ENCODE measurements at places on chromosomes 2 and 18.

DNA sequence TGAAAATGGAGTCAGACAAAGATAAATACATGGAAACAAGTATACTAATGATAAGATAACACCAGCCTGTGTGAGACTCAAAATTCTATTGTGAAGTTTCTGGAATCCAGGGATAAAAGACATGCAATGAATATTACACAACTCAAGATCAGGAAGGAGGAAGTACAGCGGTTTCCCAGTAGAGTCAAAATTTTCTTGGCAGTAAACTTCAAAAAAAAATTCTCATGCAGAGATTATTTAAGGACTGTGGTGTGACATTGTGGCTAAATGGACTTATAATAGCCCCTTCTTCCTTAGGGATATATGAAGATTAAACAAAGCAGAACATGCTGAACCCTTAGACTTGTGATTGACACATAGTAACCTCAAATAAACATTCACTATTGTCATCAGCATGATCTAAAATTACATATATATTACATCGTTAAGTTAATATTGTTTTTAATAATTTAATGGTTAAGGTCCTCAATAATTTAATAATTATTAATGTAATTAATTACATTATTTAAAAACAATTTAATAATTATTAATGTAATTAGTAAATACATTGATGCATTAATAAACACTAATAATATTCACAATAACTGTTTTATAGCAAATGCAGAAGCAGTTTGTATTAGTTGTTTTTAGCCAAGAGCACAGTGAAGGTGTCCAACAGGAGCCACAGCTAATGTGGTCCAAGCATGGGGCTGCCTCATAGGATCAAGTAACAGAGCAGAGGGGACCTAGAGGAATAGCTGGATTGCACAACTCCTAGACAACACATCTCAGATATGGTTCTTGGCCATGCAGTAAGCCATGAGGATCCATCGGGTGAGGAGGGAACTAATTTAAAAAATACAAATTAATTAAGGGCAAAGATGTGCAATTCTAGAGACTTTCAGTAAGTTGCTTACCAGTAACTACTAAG is 77.3 kb downstream of the POLE4 start:
- no peak for DNase-seq

DNA sequence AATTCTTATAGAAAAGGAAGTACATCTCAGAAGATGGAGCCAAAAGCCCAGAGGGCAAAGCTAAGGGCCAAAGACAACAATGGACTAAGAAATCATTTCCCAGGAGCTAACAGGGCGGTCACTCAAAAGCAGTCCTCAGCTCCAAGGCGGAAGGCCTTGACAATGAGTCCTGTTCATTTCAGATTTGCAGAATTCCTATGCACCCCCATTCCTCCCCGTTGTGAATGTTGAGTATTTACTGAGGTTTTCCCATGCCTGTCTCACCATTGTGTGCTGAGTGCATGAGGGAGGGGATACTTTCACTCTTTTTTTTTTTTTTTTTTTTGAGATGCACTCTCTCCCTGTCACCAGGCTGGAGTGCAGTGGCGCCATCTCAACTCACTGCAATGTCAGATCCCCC is 18.8 kb upstream of the DTNB start:
- no peak for DNase-seq

GRCh38 chr18:8730080-8730827 is 24.9 kb downstream of the MTCL1 start:
- no peak for DNase-seq

DNA sequence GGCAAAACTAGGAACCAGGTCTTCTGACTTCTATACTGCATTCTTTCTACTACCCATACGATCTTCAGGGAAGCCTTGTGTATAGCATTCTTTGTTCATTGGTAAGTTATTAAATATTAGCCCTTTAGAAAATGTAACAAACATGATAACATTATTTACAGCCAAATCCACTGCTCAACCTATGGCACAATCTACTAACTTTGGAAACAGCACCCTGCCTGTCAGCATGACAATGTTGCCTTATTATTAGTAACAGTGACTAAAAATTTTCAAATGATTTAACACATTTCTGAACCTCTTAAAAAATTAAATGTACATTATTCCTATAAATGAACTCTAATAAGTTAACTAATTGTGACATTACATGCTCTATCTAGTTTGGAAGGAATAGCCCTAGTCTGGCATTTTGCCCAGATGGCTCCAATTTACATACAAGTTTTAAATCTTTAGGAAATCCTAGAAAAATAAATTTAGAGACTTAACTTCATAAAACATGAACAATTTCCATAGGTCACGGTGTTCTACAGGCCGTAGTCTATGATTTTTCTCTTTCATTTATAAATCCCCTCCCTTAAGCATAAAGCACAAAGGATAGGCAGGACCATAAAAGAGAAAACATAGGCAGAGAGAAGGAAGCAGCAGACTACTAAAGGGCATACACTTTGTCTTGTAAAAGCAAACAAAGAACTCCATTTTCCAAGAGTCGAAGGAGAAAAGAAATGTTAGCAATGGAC is 33.7 kb downstream of the YES1 start:
- DNase-seq, result no peak

- DNase-seq, result no peak
Observed at GRCh38 chr18:27363872-27364271, 178.8 kb upstream of the CHST9 start.

GRCh38 chr2:63842149-63843061 is 709 bp downstream of the UGP2 start:
- DNase-seq, result no peak

GRCh38 chr2:30293303-30293921 is 62.1 kb downstream of the LBH start:
- no peak for DNase-seq

GRCh38 chr18:63511285-63511684 is 30.9 kb upstream of the SERPINB12 start:
- DNase-seq, result no peak

DNA sequence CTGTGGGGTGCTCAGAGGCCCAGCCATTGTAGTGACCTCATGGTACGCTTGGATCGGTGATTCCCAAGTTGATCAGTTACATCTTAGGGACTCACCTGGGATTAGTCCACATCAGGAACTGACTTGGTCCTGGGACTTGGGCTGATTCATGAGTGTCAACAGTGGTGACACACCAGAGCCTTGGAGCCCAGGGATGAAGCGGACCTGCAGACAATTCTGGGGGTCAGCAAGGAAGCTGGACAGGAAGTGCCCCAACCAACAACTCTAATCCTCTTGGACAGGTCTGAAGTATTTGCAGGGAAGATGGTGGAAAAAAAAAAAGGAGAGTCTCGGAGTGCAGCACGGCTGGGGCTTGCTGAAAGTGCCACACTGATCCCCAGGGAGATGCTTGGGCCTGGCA is 288.6 kb downstream of the PHLPP1 start:
- no peak for DNase-seq

- DNase-seq, result no peak
Observed at GRCh38 chr2:15472133-15472532, 89.0 kb downstream of the NBAS start.

DNA sequence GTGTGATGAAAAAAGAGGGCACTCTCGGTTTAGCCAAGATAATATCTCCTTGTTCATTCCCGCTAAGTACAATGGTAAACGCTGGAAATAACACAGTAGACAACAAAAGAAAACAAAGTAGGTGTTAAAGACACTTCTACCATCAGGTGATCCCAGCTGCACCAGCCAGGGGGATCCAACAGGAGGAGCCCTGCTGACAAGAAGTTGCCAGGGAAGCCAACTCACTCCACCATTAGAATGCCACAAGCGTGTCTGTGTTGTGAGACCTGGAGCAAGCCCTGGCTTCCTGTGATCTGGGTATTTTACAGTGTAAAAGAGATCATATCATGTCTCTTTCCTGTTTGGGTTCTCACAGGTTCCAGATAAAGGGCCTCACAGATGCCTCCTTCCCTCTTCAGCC is 117.0 kb downstream of the GRB14 start:
- no peak for DNase-seq

DNA sequence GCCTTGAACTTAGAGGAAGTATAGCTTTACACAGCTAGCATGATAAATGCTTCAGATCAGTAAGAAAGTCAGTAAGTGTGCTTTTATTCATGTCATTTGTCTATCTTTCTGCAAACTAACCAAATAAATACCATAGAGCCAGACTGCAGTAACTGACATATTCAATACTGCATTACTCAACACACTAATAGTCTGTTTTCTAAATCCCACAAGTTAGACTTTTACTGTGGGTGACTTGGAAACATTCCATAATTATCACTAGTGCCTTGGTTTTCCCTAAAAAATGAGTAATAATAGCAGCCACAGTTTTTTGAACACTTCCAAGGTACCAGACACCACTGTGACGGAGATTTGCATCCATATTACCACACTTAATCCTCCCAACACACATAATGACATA is 33.0 kb downstream of the ACVR1 start:
- DNase-seq, result no peak

DNA sequence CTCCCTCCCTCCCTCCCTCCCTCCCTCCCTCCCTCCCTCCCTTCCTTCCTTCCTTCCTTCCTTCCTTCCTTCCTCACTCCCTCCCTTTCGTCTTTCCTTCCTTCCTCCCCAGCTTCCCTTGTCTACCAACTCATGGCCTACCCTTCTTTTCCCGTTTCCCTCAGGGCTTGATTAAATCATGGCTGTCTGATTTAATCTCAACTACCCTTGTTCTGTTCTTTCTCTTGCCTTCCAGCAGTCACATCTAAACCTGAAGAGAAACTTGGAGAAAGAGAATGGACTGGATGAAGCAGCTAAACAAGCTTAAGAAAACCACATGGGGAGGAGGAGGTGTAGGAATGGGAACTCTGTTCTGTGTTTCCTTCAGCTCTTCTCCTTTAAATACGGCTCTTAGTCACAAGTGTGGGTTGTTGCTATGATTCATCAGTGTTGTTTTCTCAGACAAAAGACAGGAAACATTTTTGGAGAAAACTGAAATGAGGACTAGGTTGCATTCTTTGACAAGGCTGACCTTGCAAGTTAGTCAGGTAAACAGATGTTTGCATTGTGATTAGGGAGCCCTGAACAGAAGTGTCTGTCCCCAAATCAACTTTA is 177.9 kb downstream of the LRRTM1 start:
- DNase-seq, result no peak

- no peak for DNase-seq
Observed at GRCh38 chr18:36627637-36628036, 201.2 kb downstream of the TPGS2 start.

GRCh38 chr2:102277202-102277700 is 34.1 kb upstream of the IL1RL1 start:
- DNase-seq, result no peak

DNA sequence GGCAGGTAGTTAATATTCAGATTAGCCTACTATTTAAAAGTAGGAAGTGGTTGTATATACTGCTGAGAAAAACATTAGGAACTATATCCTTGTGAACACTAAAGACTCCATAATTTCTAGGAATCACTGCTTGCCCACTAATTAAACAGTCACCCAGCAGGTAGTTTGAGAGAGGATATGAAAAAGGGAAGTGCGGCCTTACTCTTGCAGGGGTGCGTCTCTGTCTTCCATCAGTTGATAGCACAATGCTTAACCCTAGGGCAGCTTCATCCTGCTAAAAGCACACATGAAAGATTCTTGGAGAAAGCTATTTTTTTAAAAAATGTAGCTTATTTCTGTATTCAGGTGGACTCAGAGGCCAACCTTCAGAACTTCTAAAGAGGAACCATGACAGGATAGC is 53.1 kb upstream of the ATP5MC3 start:
- no peak for DNase-seq

DNA sequence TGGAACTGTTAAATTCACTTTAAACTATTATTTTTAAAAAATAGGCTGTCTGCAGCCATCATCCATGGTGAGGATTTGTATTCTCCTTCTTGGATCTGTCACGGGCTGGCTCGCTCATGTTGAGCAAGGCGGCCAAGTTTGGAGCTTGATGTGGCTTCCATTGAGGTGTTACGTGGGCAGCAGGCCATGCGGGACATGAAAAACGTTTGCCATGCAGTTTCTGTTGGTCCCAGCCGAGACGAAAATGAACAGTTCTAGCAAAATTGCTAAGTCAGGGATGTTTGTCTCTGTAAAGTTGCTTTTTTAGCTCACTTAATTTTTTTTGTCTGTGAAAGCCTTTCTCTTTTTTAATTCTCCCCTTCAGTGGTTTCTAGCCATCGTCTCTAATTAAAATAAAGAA is 70.2 kb upstream of the MGAT5 start:
- DNase-seq, result no peak
